Skin of body (tissue), 3 donors: ENCODE measurements at places on chromosomes 13 and 19. TPM values are rescaled to one million over a fixed set of nuclear protein-coding genes. Genes with fewer than 3 reads are reported as not detected.
A peak's percentile ranks its signal among the peaks of the same experiment; 100 is the strongest.

- no peak for DNase-seq
These were observed 10.7 kb upstream of the CRTC1 start for GRCh38 chr19:18672606-18673337.

- DNase-seq, result no peak
These were observed 599 bp downstream of the ZNF331 start for GRCh38 chr19:53538378-53539109.

KCNK6 gene
- total RNA-seq, result 9.2 TPM

DNA sequence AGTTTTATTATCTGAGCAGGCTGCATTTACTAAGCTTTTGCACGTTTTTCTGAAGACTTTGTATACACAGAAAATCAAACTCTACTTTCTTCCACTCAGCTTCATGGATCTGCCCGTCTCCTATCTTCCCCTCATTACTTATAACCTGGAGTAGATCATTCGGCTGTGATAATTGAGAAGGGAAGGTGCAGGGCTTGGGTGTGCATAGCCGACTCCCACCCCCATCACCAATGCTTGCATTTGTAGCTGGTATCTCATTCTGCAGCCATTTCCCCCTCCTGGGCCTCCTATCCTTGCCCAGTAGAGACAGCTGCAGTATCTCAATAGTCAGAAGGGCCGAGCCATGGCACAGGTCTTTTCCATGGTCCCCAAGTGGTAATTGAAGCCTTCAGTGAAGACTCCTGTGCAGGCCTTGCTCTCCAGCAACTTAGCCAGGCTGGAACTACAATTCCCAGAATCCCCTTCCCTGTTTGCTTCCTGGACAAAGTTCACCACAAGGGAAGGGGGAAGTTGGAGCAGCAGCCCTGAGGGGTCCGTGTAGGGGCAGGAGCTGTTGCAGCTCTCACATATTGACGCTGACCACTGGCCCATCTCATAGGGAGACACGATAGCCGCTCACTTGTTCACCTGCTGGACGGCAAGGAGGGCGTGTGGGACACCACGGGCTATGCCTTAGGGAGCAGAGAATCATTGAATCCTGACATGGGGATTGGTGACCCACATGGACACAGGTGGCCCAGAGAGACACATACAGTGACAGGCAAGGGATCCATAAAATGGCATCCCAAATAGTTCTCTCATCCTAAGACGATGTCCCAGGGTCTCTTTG lies 2.1 kb upstream of the SIGLEC8 start:
- no peak for DNase-seq

- no peak for DNase-seq
These were observed 87.4 kb upstream of the ARHGEF7 start for GRCh38 chr13:111027458-111028439.

DNA sequence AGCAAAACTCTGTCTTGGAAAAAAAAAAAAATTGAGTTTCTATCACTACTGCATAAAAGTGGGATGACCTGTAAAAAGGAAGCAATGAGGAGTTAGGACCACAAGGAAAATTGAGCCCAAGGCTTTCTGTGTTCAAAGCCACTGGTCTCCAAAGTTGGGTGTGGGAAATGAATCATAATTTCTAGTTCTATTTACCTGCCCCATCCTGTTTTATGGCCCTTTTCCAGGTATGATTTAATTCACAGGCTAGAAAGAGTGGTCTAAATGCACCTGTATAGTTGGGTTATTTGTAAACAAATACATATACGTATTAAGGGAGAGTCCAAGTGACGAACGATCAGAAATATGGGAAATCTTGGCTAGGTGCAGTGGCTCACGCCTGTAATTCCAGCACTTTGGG lies 5.9 kb upstream of the DCAF15 start:
- DNase-seq, result no peak

GRCh38 chr13:101449790-101450748 lies 2.4 kb upstream of the ITGBL1 start:
- no peak for DNase-seq

GRCh38 chr13:59746291-59746962 lies 417.3 kb downstream of the DIAPH3 start:
- no peak for DNase-seq

DNA sequence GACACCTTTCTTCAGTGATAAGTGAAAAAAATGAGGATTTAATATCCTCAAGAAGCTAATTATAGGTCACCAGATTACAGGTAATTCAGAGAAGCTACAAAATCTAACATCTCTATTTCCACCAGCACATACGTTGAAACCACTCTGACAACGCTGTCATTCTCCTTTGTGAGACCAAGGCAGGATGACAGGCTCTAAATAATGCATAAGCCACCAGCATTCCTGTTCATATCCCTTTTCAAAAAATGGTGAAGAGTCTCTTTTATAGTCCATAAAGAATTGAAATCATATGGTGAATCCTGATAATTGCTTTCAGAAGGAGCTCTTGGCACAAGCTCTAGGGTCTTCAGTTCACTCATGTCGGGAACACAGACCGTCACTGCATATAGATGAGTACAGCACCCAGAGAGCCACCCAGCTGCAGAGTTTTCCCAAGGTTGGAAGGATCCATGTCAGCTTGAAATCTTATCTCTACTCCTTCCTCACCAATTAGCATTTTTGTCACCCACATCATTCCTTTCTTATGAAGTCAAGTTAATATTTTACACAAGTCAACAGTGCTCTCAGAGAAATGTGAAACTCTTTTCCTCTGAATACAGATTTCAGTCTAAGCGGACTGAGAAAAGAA lies 431.4 kb downstream of the TBC1D4 start:
- peak; percentile 88 for DNase-seq

GRCh38 chr19:55651236-55651635 lies 3.2 kb downstream of the CCDC106 start:
- no peak for DNase-seq

- no peak for DNase-seq
These were observed 140.5 kb downstream of the IER2 start for GRCh38 chr19:13290741-13291140.
